ENCODE measurements at places on chromosomes 11 and 22. TPM values are rescaled to one million over a fixed set of nuclear protein-coding genes. Genes with fewer than 3 reads are reported as not detected.

The FGF4 gene
- total RNA-seq, result not detected

DNA sequence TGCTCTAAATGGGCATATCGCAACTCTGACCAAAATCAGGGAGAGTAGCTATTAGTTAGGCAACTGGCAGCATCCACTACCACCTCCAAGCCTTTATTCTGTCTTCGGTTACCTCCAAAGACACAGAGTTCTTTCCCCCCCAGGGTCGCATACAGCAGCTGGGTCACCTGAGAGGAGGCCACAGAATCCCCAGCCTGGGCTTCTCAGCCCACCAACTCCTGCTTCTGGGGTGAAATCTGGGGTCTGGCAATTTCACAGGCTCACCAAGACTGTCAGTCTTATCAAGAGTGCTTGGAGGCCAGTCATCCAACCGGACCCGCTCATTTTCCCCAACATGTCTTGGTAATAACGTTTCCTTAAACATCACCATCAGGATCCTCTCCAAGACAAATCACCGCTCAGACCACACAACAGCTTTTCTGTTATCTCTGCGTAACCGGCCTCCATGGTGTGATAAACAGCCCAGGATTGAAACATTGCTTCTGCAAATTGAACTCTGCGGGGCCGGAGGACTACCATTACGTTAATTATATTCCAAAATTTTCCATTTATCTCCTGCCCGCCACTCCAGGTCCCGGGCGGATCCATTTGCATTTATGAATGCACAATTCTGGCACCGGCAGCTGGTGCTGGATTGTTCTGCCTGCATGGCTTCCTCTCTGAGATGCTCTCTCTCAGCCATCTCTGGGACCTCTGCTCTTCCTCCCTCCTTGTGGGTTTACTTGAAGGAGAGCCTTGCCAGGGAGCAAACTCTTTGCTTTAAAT, 35.6 kb downstream of the RTL6 start:
- no peak overlapping the region for H3K4me3 ChIP-seq
- no peaks in the 10 kb centered on the region for H3K36me3 ChIP-seq
- H3K27me3 ChIP-seq, result no peaks in the 10 kb centered on the region
- no peak for DNase-seq
- no peak overlapping the region for H3K27ac ChIP-seq

DNA sequence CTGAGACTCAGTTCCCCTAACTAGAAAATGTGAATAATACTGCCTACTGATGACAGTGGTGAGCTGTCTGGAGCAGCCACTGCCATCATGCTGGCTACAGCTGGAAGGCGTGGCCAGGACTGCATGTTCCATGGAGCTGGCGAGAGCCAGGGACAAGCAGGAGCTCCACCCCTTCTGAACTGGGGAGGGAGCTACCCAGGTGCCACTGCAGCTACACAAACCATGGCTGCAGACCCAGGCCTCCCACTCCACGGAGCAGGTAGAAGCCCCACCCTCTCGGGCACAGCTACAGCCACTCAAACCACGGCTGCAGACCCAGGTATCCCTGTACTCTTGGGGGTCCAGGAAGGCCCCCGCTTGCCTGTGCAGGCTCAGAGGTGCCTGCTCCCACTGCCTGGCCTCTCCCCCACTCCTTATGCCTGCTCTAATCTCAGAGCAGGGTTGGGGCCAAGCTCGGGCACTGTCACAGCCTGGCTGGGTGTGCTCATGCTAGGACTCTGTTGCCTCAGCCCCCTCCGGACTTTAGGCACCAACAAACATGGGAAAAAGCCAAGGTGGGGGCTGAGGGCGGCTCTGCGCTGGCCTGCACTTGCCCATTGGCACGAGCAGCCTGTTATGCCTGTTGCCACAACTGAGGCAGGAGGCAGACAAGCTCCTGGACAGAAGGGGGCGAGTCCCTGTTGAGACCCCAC, 51.7 kb downstream of the RAB30 start:
- no peak overlapping the region for H3K4me3 ChIP-seq
- no peak for DNase-seq
- H3K27me3 ChIP-seq, result no peaks in the 10 kb centered on the region
- no peak overlapping the region for H3K27ac ChIP-seq

DNA sequence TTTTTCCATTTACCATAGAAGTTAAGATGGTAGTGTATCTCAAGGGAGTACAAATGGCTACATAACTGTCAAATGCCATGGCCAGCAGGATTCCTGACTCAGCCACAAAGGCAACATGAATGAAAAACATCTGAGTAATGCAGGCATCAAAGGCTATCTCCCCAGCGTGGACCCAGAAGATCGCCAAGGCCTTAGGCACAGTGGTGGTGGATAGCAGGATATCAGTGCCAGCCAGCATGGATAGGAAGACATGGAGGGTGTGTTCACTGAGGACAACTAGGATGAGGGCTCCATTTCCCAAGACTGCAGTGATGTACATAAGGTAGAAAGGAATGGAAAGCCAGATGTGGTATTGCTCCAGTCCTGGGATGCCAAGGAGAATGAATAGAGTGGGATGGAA, 18.0 kb downstream of the OR52B2 start:
- no peak overlapping the region for H3K4me3 ChIP-seq
- no peak for DNase-seq
- no peaks in the 10 kb centered on the region for H3K27me3 ChIP-seq
- no peaks in the 10 kb centered on the region for H3K4me1 ChIP-seq
- no peaks in the 10 kb centered on the region for H3K36me3 ChIP-seq

GRCh38 chr22:32534252-32535235, 59.9 kb downstream of the FBXO7 start:
- H3K36me3 ChIP-seq, result no peaks in the 10 kb centered on the region
- H3K4me3 ChIP-seq, result no peak overlapping the region
- no peaks in the 10 kb centered on the region for H3K27me3 ChIP-seq
- peaks cover 33% of the 10 kb centered on the region for H3K4me1 ChIP-seq
- no peak for DNase-seq

GRCh38 chr11:1005928-1006327, 30.6 kb downstream of the MUC6 start:
- peaks cover 3% of the 10 kb centered on the region for H3K36me3 ChIP-seq
- no peaks in the 10 kb centered on the region for H3K4me1 ChIP-seq
- no peak overlapping the region for H3K4me3 ChIP-seq

DNA sequence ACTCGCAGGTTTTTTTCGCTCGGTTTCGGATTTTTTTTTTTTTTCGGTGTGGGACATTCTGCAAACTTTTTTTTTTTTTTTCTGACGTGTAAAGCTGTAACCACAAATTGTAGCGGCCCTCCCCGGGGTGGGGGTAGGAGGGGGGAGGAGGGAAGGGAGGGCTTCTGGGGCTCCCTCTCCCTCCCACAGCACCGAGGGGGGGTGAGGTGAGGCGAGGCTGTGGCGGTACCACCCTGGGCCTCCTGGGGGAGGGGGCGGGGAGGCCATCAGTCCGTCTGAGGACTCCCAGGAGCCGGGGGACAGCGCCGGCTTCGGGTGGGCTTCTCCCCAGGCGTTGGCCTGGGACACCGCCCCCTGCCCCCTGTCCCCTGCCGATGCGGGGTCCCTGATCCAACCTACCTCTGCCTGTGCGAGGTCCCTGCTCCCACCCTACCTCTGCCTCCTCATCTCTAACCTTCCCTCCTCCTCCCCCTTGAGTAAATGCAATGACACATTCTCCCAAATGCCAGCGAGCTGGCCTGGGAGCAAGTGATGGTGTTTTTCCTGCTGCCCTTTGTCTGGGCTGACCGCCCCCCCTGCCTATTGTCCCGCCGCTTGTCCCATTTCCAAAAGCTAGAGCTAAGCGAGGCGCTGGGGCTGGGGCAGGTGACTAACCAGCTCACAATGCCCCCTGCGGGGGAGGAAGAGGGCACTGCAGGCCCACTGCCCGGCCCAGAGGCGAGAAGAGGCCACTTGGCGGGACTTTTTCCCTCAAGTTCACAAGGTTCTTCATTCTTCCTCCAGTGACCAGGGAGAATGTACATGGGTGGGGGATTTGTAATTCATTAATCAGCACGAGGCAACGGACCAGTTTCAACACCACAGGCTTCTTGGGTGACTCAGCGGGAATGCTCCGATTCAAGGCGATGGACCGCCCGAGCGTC, 511 bp upstream of the CLCF1 start:
- peak; percentile 99 for DNase-seq
- H3K27me3 ChIP-seq, result no peaks in the 10 kb centered on the region
